ENCODE measurements at places on chromosomes 6 and 20.

DNA sequence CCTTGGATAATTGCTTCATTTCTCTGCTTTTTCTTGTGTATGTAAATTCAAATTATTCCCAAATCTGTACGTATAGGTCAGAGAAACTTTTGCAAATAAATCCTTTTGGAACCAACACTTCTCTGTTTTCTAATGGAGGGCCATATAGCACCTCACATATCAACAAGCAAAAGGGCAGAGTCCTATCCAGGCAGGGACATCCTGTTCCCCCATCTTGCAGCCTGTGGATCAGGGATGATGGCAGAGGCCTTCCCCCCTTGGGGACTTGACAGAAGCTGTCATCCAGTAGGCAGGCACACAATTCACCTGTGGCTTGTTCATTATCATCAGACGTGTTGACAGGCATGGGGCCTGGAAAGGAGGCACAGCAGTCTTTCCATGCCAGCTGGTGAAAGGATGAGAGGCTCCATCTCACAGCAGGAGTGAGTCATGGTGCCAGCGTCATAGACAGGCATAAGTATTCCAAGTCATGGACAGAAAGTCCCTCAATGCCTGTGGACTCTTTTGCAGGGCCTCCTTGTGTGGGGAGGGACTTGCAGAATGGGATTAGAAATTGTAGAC is 31.8 kb upstream of the PLEKHG1 start:
- no peak for DNase-seq

DNA sequence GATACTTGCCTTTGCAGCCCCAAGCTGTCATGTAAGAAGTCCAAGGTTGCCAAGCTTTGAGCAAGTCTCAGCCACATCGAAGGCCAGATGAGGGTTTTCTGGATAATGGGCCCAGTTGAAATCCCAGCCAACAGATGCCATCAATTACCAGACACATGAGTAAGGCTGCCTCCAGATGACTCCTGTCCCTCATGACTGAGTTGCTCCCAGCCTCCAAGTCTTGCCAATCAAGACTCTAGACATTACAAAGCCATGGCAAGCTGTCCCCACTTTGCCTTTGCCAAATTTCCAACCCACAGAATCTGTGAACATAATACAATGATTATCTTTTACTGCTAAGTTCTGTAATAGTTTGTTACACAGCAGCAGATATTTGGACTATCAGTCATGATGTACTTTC is 76.8 kb upstream of the ARMC2 start:
- DNase-seq, result no peak

- DNase-seq, result no peak
These were observed 355.9 kb downstream of the FARS2 start for GRCh38 chr6:5617179-5617578.

DNA sequence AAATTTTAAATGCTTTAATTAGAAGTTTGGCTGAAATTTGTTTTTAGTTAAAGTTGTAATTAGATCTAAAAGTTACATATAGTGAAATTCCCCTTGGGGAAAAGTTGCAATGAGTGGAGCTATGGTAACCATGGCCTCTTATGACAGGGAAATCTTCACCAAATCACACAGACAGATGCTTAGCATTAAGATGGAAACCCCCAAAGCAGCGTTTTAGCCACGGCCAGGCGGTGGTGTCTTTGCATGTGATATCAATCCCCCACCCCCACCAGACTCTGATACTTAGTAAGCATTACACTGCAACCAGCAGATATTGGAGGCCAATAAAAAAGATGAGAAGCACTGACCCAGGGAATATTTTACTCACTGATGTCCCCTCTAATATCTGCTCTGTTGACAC is 75.7 kb downstream of the REPS1 start:
- no peak for DNase-seq

DNA sequence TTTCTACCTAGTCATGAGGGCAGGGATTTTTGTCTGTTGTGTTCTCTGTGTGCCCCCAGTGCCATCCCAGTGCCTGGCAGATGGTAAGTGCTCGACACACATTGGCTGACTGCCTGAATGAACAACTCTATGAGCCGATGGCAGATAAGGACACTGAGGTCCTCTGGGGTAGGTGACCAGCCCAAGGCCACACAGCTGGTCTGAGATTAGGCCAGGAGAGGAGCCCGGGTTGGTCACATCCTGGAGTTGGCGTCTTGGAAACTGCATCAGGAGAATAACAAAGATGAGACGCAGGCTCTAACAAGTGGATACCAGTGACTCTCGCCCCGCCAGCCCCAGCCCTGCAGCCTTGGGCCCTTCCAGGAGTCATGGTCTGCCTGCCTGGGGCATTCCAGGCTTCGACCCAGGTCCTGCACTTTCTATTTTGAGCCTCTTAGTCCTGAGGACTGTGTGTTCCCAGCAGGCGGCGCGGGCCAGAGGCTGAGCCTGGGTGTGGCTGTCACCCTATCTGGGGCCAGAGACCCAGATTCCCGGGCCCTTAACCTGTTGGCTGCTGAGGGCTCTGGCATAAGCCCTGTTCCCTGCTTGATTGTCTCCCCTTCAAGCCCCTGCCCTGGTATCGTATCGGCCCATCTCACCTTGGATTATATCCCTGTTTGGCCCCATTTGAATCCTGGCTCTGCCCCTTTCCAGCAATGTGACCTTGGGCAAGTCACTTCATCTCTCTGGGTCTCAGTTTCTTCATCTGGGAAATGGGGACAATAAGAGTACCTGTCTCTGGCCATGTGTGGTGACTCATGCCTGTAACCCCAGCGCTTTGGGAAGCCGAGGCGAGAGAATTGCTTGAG is 88.3 kb downstream of the CEBPB start:
- DNase-seq, result no peak

- no peak for DNase-seq
These were observed 241.2 kb downstream of the TTLL2 start for GRCh38 chr6:167565884-167566599.

GRCh38 chr6:151536188-151536479 is 42.3 kb downstream of the CCDC170 start:
- DNase-seq, result no peak

All from NCI-H1092 treated with DMSO at 0.1 percent for 48 hours (cell line).